ENCODE measurements at places on chromosomes 12 and 14. TPM values are rescaled to one million over a fixed set of nuclear protein-coding genes. Genes with fewer than 3 reads are reported as not detected.

DNA sequence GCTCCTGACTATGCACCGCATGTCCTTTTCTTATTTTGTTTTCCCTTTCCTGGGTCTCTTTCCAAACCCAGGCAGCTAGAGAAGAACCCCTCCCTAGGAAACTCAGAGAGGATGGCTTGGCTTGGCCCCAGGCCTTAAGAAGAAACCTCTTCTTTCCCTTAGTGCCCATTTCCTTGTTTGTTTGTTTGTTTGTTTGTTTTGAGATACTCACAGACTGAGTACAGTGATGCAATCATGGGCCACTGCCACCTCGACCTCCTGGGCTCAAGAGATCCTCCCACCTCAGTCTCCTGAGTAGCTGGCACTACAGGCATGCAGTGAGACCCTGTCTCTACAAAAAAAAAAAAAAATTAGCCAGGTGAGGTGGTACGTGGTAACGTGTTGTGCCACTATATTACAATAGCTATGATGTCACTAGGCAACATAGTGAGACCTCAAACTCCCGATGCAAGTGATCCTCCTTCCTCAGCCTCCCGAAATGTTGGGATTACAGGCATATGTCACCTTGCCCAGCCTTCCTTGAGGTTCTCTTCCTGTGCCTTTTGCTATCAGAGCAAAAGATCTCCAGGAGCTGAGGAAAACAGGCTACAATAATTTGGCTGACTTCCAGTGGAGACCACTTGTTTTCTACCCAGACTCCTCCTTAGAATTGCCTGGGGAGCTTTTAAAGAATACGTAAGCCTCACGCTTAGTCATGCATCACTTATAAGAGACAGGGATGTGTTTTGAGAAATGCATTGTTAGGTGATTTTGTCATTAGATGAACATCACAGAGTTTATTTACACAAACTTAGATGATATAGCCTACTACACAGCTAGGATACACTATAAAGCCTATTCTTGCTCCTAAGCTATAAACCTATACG lies 34.5 kb upstream of the LGALS3 start:
- no peak overlapping the region for H3K27ac ChIP-seq
- H3K36me3 ChIP-seq = no peaks in the 10 kb centered on the region
- H3K4me1 ChIP-seq = peaks cover 21% of the 10 kb centered on the region
- DNase-seq = no peak
- no peak overlapping the region for H3K4me3 ChIP-seq
- H3K27me3 ChIP-seq = no peaks in the 10 kb centered on the region

- no peaks in the 10 kb centered on the region for H3K27me3 ChIP-seq
- H3K4me1 ChIP-seq = peaks cover 4% of the 10 kb centered on the region
- DNase-seq = no peak
- no peak overlapping the region for H3K4me3 ChIP-seq
Observed at GRCh38 chr12:123263196-123263817, 8.3 kb downstream of the CDK2AP1 start.

- H3K36me3 ChIP-seq = no peaks in the 10 kb centered on the region
- peaks cover 31% of the 10 kb centered on the region for H3K4me1 ChIP-seq
- H3K4me3 ChIP-seq = peak overlapping the region; percentile 60
- peak overlapping the region; percentile 96 for H3K27ac ChIP-seq
Observed at GRCh38 chr12:6936636-6937480, 6.8 kb upstream of the RNU7-1 start.

- H3K27ac ChIP-seq = no peak overlapping the region
- peaks cover 19% of the 10 kb centered on the region for H3K27me3 ChIP-seq
- H3K4me3 ChIP-seq = no peak overlapping the region
- DNase-seq = no peak
Observed at GRCh38 chr14:69845787-69846186, 33.4 kb upstream of the SMOC1 start.

GRCh38 chr14:96762650-96763049 lies 34.5 kb upstream of the VRK1 start:
- no peaks in the 10 kb centered on the region for H3K27me3 ChIP-seq
- no peak overlapping the region for H3K4me3 ChIP-seq
- H3K4me1 ChIP-seq = no peaks in the 10 kb centered on the region
- H3K36me3 ChIP-seq = no peaks in the 10 kb centered on the region
- no peak overlapping the region for H3K27ac ChIP-seq

- no peak for DNase-seq
- no peaks in the 10 kb centered on the region for H3K36me3 ChIP-seq
- H3K27ac ChIP-seq = no peak overlapping the region
- H3K4me1 ChIP-seq = no peaks in the 10 kb centered on the region
- no peaks in the 10 kb centered on the region for H3K27me3 ChIP-seq
- H3K4me3 ChIP-seq = no peak overlapping the region
Observed at GRCh38 chr14:19947413-19948090, 16.8 kb downstream of the OR4K1 start.

GRCh38 chr14:31994391-31995033 lies 82.6 kb upstream of the ARHGAP5 start:
- H3K4me3 ChIP-seq = no peak overlapping the region
- no peaks in the 10 kb centered on the region for H3K36me3 ChIP-seq
- no peaks in the 10 kb centered on the region for H3K27me3 ChIP-seq
- DNase-seq = no peak

GRCh38 chr14:67666750-67667449 lies 7.5 kb downstream of the VTI1B start:
- DNase-seq = peak; percentile 29
- peaks cover 46% of the 10 kb centered on the region for H3K4me1 ChIP-seq
- no peaks in the 10 kb centered on the region for H3K27me3 ChIP-seq
- H3K36me3 ChIP-seq = peaks cover 5% of the 10 kb centered on the region
- no peak overlapping the region for H3K4me3 ChIP-seq

DNA sequence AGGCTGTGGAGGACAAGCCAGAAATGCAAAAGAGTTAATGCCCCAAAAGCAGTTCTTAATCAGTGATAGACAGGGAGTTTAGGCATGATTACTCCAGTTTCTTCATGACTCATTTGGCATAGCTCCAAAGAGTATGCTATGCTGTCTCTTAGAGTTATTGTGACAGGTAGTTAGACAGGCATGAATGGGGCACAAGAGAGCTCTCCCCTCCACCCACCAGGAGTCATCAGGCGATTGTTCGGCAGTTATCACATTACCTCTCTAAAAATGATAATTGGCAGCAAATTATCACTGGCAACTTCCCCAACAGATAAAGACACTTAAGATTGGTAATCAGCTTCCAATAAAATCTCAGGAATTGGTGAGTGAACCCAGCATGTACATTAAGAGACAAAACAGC lies 320.1 kb downstream of the DAD1 start:
- H3K27me3 ChIP-seq = no peaks in the 10 kb centered on the region
- H3K4me3 ChIP-seq = no peak overlapping the region
- DNase-seq = no peak
- no peaks in the 10 kb centered on the region for H3K36me3 ChIP-seq
- no peak overlapping the region for H3K27ac ChIP-seq

DNA sequence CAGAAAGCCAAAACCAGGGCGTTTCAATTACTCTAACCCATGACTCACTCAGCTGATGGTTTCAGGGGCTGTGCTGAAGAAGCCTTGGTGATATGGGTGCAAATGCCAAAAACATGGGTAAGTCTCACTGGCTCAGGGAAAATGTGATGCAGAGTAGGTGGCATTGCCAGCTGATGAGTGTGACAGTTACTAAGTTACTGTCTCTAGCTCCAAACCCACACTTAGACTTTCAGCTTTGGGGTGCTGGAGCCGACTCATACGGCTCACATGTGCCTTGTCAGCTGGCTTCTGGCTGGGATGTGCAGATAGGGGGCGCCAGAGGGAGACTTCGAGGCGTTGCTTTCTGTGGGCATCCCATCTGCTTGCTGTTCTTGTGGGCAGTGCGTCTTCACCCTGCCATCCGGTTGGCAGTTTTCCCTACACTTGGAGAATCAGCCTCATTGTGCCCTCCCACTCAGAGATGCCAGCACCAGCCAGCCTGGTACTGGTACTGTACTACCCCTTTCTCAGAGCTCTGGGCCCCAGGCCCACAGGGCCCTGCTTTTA lies 11.1 kb upstream of the KRT7 start:
- H3K36me3 ChIP-seq = no peaks in the 10 kb centered on the region
- no peaks in the 10 kb centered on the region for H3K4me1 ChIP-seq
- H3K27ac ChIP-seq = no peak overlapping the region
- H3K4me3 ChIP-seq = no peak overlapping the region

GRCh38 chr14:100438271-100438670 lies 115.1 kb downstream of the SLC25A47 start:
- H3K36me3 ChIP-seq = no peaks in the 10 kb centered on the region
- H3K4me1 ChIP-seq = peaks cover 35% of the 10 kb centered on the region
- DNase-seq = no peak
- no peaks in the 10 kb centered on the region for H3K27me3 ChIP-seq

GRCh38 chr12:85698937-85699336 lies 137.3 kb downstream of the RASSF9 start:
- no peak overlapping the region for H3K4me3 ChIP-seq
- H3K36me3 ChIP-seq = no peaks in the 10 kb centered on the region
- no peak overlapping the region for H3K27ac ChIP-seq
- no peak for DNase-seq
- no peaks in the 10 kb centered on the region for H3K27me3 ChIP-seq

DNA sequence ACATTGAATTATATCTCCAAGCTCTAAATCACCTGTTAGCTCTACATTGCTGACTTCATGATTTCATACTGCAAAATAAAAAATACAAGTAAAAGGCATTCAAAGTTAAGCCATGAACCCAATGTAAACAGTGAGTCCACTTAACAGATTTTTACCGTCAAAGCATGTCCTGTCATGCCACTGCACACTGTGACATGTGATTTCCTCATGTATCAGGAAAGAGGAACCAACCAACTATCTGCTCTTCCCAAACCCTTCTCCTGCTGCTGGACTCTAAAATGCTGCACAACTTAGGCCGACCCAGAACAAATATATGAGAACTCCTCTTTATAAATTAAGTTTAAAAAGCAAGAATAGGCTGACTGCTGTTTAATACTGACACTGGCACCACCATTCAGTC lies 37.5 kb downstream of the TM7SF3 start:
- no peak overlapping the region for H3K4me3 ChIP-seq
- peaks cover 94% of the 10 kb centered on the region for H3K36me3 ChIP-seq
- no peak overlapping the region for H3K27ac ChIP-seq
- H3K27me3 ChIP-seq = no peaks in the 10 kb centered on the region

- H3K27me3 ChIP-seq = no peaks in the 10 kb centered on the region
- H3K27ac ChIP-seq = no peak overlapping the region
- H3K4me1 ChIP-seq = no peaks in the 10 kb centered on the region
- H3K4me3 ChIP-seq = no peak overlapping the region
- no peak for DNase-seq
- no peaks in the 10 kb centered on the region for H3K36me3 ChIP-seq
Observed at GRCh38 chr14:29649170-29649569, 278.5 kb downstream of the PRKD1 start.

GRCh38 chr14:57066887-57067513 lies 201.7 kb downstream of the EXOC5 start:
- no peak for DNase-seq
- no peaks in the 10 kb centered on the region for H3K4me1 ChIP-seq
- no peak overlapping the region for H3K4me3 ChIP-seq
- no peaks in the 10 kb centered on the region for H3K36me3 ChIP-seq

GRCh38 chr12:29650371-29650770 lies 133.4 kb downstream of the TMTC1 start:
- no peak overlapping the region for H3K27ac ChIP-seq
- no peak overlapping the region for H3K4me3 ChIP-seq
- H3K4me1 ChIP-seq = no peaks in the 10 kb centered on the region

- no peak overlapping the region for H3K4me3 ChIP-seq
- DNase-seq = no peak
Observed at GRCh38 chr12:18689771-18690170, 48.0 kb downstream of the PLCZ1 start.

The GXYLT1 gene
- total RNA-seq = 14.7 TPM

The SPRYD3 gene
- 51.8 TPM for total RNA-seq

The SOCS4 gene
- 13.3 TPM for total RNA-seq

The CCDC91 gene
- total RNA-seq = 41.0 TPM

The CPNE6 gene
- not detected for total RNA-seq

The GSG1 gene
- total RNA-seq = not detected

The OASL gene
- total RNA-seq = 0.44 TPM

Measured in tibial nerve (tissue), 4 donors.